Activated naive CD4-positive, alpha-beta T cell treated with anti-CD3 and anti-CD28 coated beads, Interleukin-2, amount 50 U/mL, for 16 hours (primary cell): ENCODE measurements at places on chromosomes 11 and 22.
A peak's percentile ranks its signal among the peaks of the same experiment; 100 is the strongest.

- no peak for DNase-seq
These were observed 26.2 kb downstream of the MPPED1 start for GRCh38 chr22:43437871-43438475.

GRCh38 chr11:67600324-67601029, 6.3 kb upstream of the NDUFV1 start:
- DNase-seq = no peak

- no peak for DNase-seq
These were observed 20.9 kb downstream of the ST14 start for GRCh38 chr11:130180491-130180890.

- no peak for DNase-seq
These were observed 50.5 kb upstream of the SHISAL1 start for GRCh38 chr22:44363013-44363979.

GRCh38 chr22:48488611-48489511, 1338.8 kb downstream of the BRD1 start:
- DNase-seq = no peak

DNA sequence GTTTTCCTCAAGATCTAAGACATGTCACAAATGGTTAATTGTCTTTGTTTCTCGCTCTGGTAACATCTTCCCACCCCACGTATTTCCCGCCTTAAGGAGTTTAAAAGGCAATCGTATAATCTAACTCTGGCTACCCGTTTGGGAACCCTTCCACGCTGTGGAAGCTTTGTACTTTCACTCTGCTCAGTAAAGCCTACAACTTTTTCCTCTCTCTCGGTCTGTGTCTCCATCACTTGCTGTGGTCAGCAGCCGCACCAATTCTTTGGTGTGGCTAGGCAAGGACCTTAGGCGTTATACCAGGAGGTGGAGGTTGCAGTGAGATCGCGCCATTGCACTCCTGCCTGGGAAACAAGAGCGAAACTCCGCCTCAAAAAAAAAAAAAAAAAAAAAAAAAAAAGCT, 1430.1 kb downstream of the LRRC4C start:
- no peak for DNase-seq

GRCh38 chr11:112298535-112298934, 37.9 kb upstream of the PLET1 start:
- DNase-seq = no peak

- DNase-seq = no peak
These were observed 33.3 kb downstream of the MICAL2 start for GRCh38 chr11:12143461-12144258.

DNA sequence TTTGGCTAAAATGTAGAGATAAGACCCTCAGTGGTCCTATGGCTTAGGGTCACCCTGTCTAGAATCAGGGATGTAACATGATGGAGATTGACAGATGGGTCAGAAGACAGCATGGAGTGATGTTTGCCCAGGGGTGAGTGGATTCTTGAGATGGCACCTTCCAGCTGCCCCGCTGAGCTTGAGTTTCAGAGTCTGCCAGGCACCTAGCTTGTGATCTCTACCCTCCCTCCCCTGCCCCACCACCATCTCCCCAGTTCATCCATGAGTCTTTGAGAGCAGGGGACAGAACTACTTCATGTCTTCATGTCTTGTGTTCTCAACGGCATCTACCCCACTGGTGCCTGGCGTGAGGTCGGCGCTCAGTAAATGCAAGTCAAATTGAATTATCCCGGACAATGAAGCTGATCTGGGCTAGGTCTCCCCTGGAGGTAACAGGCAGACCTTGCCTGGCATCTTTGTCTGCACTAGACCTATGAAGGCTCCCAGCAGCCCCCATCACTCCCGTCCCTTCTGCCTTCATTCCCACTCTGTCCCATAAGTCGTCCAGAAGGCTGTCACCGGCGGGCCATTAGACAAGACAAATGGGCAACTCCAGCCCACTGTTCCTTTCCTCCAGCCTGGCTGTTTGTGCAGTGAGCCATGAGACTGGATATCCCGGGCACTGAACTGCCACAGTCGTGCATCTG, 239.2 kb upstream of the TBCEL start:
- no peak for DNase-seq

DNA sequence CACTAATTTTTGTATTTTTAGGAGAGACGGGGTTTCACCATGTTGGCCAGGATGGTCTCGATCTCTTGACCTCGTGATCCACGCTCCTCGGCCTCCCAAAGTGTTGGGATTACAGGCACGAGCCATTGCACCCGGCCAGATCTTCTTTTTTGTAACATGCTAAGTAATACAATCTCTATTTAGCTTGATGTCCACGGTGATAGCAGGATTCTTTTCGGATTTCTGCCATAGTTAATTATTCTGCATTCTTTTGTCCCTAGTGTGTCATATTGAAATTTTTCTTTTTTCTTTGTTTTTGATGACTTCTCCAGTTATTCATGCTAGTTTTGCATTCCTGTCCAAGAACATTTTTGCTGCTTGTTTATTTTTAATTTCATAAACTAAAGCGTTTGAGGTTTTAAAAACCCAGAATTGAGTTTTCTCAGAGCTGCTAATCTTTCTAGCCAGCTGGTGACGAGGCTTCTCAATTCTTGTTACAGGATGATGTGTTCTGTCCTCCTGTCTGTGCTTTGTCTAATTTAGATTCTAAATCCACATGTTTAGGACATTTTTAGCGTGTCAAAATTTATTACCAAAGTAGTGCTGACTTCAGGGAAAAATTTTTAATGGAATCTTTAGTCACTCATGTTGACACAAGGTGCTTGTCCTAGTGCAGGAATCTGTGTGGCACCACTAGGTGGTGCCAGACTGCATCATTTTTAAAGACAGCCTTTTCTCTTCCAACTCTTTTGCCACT, 21.8 kb downstream of the NF2 start:
- peak; percentile 35 for DNase-seq

DNA sequence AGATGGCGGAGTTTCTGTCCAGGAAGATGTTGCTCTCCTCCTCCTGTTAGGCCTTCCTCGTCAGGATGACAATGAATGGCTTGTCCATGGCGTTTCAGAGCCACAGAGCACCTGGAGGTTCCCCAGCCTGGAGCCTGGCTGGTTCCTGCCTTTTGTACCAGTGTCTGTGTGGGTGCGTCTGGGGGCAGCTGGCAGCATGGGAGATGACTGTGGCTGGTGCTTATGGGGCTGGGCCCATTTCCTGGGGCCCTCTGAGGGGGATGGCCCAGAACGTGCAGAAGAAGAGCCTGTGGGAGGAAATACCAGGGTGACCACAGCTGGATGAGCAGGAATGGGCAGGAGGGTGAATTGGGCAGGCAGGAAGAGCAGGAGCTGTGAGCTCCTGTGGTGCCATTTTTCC, 6.7 kb downstream of the SLC37A2 start:
- no peak for DNase-seq

DNA sequence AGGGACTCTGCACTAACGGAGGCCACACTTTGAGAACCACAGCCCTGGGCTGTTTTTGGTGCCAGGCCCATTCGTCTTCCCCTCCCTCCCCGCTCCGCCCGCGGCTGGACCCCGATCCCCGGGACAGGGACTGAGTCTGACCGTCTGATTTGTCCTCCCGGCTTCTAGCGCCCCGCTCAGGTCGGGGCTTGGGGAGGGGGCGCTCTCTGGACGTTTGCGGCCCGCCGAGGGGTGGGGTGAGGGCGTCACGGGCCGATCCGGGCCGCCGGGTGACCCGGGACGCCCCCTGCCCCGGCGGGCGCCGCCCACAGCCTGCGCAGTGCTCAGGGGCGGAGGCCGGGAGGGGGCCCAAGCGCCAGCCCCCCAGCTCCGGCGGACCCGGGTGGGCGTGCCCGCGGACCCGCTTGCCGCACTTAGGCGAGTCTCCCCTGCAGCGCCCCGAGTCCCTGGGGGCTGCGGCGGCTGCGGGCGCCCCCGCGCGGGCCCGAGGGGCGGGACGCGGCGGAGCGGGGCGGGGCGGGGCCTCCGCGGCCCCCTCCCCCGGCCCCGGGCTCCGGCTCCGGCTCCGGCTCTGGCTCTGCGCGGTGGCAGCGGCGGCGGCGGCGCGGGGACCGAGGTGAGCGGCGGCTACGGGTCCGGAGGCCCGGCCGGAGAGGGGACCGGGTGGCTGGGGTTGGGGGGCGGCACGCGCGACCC, 33.7 kb upstream of the PRR5 start:
- DNase-seq = peak; percentile 51

DNA sequence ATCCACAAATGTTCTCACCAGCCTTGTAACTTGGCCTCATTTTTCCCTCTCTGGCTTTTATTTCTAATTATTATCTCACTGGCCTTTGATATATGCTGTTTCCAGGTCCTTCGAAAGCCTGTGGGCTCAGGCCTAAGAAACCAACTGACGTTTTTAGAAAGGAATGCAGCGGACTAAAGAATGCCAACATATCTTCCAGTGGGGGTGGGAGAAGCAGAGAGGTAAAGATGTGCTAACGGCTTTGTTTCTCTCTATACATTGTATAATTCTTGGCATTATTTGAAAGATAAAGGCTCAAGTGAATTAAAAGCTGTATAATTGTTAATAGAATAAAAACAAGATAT, 28.2 kb downstream of the OR6Q1 start:
- DNase-seq = no peak

- DNase-seq = no peak
These were observed 10.4 kb downstream of the AP1B1 start for GRCh38 chr22:29377979-29378378.

- no peak for DNase-seq
These were observed 67.2 kb upstream of the MTMR2 start for GRCh38 chr11:95991101-95991500.

DNA sequence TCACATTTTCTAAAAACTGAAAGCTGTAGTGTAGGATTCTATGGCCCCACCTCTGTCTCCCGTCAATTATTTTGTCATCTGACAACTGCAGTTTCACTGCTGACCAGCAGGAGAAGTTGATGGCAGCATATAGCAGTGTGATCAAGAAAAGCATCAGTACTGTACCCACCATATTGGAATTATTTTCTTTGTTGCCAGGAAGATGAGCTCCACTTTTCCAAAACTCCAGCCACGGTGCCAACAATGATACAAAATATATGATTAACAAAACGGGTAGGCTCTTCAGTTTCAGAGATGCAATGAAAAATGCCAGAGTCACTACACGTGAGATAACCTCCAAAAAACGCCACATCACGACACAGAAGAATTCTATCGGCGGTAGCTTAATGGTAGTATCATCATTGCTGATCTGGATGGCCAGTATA, 41.3 kb downstream of the XKR3 start:
- no peak for DNase-seq

DNA sequence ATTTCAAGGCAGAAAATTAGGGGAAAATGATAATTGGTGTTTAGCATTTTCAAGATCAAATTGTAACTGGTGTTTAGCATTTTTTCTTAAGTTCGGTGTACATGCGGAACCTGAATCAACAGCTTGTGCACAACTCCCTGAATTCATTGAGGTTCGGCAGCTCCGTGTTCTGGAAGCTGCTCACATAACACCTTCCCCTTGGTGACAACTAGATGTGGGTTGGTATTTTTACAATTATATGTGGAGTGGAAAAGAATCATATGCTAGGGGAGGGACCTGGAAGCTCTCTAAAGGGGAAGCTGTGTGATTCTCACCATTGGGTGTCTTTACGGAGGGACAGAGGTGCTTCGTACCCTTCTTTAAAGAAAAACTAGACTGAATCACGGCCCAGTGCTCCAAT, 199.0 kb upstream of the MTNR1B start:
- DNase-seq = no peak

DNA sequence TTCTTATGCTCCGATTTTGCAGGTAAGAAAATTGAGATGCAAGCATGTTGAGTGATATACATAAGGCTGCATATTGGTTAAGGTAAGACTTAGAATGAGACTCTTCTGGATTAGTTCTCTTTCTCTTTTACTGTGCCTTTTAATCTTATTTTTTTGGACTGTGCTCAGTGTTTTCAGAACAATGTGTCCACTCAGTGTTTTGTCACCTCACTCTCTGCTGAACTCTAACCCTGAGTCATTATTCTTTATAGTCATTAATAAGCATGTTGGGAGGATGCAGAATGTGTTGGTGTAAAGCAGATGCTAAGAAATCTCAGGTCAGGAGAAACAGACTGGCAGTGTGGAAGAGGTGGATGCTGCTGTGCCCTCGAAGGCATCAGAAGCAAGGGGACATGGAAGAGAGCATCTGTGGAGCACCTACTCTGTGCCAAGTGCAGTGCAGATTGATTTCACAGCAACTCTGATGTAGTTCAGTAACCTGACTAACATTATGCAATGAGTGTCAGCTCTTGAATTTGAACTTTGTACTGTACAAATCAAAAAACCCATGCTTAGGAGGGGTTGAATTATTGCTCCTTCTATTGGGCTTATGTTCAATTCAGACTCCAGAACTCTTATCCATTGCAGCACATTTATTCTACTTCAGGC, 80.7 kb upstream of the LARGE1 start:
- DNase-seq = no peak

- no peak for DNase-seq
These were observed 49.5 kb downstream of the LMO2 start for GRCh38 chr11:33842236-33842915.

GRCh38 chr11:13008061-13008435, 1.1 kb upstream of the RASSF10 start:
- no peak for DNase-seq

GRCh38 chr11:134412203-134413042, at the start of gene B3GAT1:
TSS of gene B3GAT1 (minus strand) at chr11:134412242. CDS start at chr11:134387659, 24,583 bp downstream.
- DNase-seq = no peak

DNA sequence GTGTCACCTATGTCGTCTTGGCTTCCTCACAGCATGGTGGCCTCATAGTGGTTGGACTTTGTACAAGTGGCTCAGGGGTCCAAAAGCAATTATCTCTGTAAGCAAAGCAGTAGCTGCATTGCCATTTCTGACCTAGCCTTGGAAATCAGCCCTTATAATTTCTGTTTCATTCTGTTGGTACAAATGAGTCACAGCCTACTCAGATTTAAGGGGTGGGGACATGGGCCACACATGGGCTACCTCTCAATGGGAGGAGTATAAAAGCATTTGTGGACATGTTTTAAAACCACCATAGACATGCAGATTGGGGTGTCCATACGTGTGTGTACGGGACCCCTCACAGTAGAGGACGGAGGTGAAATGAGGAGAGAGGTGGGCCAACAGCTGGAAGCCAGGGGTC, 41.6 kb downstream of the CHRDL2 start:
- DNase-seq = no peak

- DNase-seq = no peak
These were observed 3.9 kb downstream of the ENDOD1 start for GRCh38 chr11:95093548-95093947.

GRCh38 chr11:15923183-15923582, 433.2 kb downstream of the SOX6 start:
- DNase-seq = no peak

DNA sequence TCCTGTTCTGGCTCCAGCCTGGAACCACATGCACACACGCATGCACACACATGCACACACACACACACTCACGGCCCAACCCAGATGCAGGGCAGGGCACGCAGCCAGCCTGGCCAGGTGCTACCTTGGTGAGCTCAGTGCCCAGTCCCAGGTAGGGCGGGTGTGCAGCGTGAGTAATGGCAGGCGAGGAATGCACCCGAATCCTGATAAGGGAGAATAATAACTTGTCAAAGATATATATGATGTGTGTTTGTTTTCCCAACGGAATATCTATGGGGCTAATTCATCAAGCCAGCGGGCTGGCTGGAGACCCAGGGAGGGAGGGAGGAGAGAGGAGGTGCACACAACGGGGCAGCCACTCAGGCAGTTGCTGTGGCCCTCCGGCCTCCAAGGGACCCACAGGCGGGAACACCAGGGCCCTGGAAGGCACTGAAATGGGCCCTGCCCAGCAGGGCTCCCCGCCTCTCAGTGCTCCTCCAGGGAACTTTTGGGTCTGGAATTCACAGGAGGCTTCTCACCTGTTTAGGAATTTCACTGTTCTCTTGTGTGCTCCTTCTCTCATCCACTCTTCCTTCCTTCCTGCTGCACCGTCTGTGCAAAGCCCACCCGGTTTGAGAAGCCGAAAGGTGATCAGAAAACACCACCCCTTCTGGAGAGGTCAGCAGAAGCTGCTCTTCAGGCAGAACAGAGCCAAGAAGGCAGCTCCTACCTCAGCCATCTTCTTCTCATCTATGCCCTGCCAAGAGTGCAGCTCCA, 79.0 kb downstream of the BUD13 start:
- no peak for DNase-seq
